ENCODE measurements at places on chromosomes 6 and 20.

GRCh38 chr6:146582857-146583256, 15.9 kb upstream of the ADGB start:
- DNase-seq = no peak

GRCh38 chr6:106014955-106015354, 71.2 kb upstream of the PRDM1 start:
- DNase-seq = no peak

GRCh38 chr6:162900503-162900902, 172.7 kb downstream of the PACRG start:
- DNase-seq = no peak

- no peak for DNase-seq
Measured at GRCh38 chr6:28326371-28326948, 9.5 kb downstream of the ZSCAN31 start.

DNA sequence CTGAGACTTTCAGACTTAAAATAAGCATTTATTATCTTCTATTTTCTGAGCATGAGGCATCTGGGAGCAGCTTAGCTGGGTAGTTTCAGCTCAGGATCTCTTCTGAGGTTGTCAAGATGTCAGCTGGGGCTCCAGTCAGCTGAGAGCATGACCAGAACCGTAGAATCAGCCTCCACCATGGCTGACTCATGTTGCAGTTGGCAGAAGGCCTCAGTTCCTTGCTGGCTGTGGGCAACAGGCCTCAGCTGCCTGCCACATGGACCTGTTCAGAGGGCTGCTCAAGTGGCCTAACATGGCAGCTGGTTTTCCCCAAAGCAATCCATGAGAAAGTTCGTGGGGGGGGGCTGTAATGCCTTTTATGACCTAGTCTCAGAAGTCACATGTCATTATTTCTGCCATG, 142.3 kb downstream of the LY86 start:
- DNase-seq = peak; percentile 72

GRCh38 chr20:58895448-58896180, 43.1 kb downstream of the GNAS start:
- DNase-seq = no peak

DNA sequence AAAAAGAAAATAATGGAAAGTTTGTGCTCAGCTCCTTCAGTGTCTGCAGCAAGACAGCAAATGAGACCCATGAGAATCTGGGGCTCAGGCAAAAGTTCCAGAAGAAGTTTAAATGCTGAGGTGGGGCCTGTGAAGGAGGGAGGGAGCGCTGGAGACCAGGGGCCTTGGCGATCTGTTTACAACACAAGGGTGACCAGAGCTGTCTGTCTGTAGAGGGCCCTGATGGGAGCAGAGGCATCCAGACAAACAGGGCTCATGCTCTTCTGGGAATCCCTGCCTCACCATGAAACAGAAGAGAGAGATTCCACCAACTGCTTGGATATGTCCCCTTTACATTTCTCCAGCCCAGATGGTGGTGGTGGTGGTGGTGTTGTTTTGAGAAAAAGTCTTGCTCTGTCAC, 79.3 kb upstream of the SHLD1 start:
- DNase-seq = no peak

- no peak for DNase-seq
Measured at GRCh38 chr6:143107911-143108761, 47.4 kb downstream of the AIG1 start.

Measured in A172 (cell line).